CD4-positive, CD25-positive, alpha-beta regulatory T cell (primary cell): ENCODE measurements at places on chromosomes 12 and 14. TPM values are rescaled to one million over a fixed set of nuclear protein-coding genes. Genes with fewer than 3 reads are reported as not detected.

DNA sequence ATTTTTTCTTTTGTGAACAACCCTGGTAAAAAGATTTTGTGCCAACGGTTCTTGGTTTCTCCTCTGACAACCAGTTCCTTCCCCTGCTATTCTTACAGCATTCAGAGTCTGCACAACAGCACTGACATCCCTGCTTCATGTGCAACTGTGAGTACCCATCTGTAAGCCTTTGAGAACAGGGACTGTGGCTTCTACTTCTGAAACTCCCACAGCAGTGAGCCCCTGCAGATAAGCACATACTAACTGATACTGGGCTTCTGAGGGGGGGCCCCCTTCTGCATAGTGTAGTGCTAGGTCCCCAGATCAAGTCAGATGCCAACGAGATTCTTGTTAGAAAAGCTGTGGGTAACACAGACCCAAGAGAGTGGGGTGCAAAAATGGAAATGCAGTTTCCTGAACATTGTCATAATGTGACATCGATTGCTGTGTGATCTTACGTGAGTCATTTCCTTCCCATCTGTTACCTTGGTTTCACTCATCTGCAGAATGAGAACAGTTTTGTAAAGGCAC, 11.1 kb upstream of the NINJ2 start:
- peak overlapping the region; percentile 96 for H3K27ac ChIP-seq
- no peaks in the 10 kb centered on the region for H3K27me3 ChIP-seq

DNA sequence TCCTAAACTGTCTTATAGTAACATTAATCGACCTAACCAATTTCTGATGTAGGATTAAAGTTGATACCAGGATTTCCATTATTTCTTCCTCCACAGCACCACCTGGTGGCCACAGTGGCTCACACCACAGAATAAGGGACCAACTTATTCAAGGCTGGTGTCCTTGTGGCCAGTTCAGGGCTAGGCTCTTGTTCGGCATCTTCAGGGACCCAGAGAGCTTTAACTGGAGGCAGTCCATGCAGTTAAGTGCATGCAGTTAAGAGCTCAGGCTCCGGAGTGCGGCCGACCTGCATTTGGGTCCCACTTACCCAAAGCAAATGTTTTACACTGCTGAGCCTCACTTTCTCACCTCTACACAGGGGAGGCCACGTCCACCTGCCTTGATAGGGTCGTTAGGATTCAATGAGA, 42.0 kb upstream of the GPR68 start:
- peaks cover 100% of the 10 kb centered on the region for H3K36me3 ChIP-seq
- DNase-seq = peak; percentile 61
- peaks cover 4% of the 10 kb centered on the region for H3K4me1 ChIP-seq
- no peaks in the 10 kb centered on the region for H3K27me3 ChIP-seq

The TCL1A gene
- total RNA-seq = 0.74 TPM

The LYZ gene
- total RNA-seq = 1.0 TPM

The BICDL1 gene
- total RNA-seq = 134 TPM
